ENCODE measurements at places on chromosomes 12 and 14. TPM values are rescaled to one million over a fixed set of nuclear protein-coding genes. Genes with fewer than 3 reads are reported as not detected.

- no peak overlapping the region for H3K27ac ChIP-seq
- H3K36me3 ChIP-seq: no peaks in the 10 kb centered on the region
- no peak overlapping the region for H3K4me3 ChIP-seq
- DNase-seq: no peak
- H3K27me3 ChIP-seq: no peaks in the 10 kb centered on the region
- H3K4me1 ChIP-seq: peaks cover 7% of the 10 kb centered on the region
These were observed 3.6 kb upstream of the STXBP6 start for GRCh38 chr14:25053585-25053984.

DNA sequence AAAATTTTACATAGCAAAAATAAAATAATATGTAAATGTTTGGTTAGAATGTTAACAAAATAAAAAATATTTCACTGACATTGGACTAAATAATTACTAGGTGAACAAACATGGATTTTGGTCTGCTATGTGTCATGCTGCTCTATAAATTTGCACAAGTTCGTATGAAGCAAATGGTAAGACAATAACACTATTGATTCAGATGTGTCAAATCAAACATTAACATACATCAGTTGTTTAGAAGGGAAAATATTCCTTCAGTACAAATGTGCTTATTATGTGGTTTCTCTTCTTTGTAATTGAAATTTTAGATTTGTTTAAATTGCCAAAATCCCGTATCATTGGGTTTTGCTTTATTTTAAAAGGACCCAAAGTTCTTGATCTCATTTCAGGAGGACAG is 46.9 kb downstream of the PAWR start:
- H3K4me1 ChIP-seq: no peaks in the 10 kb centered on the region
- no peaks in the 10 kb centered on the region for H3K36me3 ChIP-seq
- no peak overlapping the region for H3K4me3 ChIP-seq
- H3K27me3 ChIP-seq: no peaks in the 10 kb centered on the region
- DNase-seq: no peak

DNA sequence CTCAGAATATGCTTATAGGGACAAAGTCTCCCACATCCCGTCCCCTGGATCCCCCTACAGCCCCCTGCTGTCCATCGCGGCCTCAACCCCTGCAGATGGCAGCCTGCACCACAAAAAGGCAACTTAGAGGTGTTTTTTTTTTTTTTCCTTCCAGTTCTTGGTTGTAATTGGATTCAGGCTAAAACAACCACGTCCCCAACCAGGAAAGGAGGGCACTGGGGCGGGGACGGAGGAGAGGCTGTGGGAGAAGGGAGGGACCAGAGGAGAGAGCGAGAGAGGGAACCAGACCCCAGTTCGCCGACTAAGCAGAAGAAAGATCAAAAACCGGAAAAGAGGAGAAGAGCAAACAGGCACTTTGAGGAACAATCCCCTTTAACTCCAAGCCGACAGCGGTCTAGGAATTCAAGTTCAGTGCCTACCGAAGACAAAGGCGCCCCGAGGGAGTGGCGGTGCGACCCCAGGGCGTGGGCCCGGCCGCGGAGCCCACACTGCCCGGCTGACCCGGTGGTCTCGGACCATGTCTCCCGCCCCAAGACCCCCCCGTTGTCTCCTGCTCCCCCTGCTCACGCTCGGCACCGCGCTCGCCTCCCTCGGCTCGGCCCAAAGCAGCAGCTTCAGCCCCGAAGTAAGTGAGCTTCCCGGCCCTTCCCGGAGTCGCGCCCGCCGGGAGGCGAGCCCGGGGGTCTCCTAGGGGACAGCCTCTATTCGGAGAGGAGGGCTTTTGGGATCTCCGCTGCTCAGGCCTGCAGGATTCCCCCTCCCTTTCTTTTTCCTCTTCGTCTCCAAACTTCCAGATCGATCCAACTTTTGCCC is at the start of gene MMP14:
Gene MMP14 (plus strand): TSS at position 285 of the 813 bp plus-strand sequence. CDS start 233 bp downstream, at position 518.
- H3K4me3 ChIP-seq: peak within 1 kb of the TSS; percentile 86
- peaks cover 17% of the 10 kb centered on the region for H3K36me3 ChIP-seq
- no peaks in the 10 kb centered on the region for H3K4me1 ChIP-seq
- H3K27me3 ChIP-seq: no peaks in the 10 kb centered on the region

GRCh38 chr14:22305607-22306006 is 283.4 kb downstream of the DAD1 start:
- H3K36me3 ChIP-seq: no peaks in the 10 kb centered on the region
- H3K27ac ChIP-seq: no peak overlapping the region
- H3K27me3 ChIP-seq: no peaks in the 10 kb centered on the region
- no peak overlapping the region for H3K4me3 ChIP-seq
- no peak for DNase-seq

- no peak overlapping the region for H3K27ac ChIP-seq
- H3K4me3 ChIP-seq: no peak overlapping the region
These were observed 499.8 kb downstream of the C12orf50 start for GRCh38 chr12:87529413-87529812.

DNA sequence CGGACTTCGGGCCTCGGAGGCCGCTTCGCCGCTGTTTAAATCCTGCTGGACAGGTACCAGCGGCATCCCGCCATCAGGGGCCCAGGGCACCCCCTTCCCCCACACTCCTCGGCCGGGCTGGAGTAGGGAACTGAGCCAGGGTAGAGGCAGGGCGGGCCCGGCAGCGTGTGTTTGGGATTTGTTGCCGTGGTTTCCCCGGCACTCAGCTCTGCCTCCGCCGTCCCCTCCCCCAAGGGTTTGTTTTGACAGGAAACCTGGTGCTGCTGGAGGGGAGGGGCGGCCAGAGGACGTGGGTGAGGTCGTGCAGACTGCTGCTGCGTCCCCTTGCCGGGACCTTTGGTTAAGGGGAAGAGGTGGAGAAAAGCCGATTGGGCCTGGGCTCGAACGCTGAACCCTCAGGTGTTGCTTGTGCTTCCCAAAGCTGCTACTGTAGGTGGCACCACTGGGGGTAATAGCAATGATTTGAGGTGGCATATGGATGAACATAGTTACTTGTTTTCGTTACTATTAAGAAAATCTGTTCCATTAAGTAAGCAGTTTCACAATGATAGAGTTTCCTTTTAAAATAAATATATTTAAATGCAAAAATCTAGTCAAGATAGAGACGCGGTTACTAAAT is 778 bp downstream of the TCP11L2 start:
- DNase-seq: peak; percentile 91
- peaks cover 8% of the 10 kb centered on the region for H3K4me1 ChIP-seq
- H3K4me3 ChIP-seq: peak overlapping the region; percentile 81

DNA sequence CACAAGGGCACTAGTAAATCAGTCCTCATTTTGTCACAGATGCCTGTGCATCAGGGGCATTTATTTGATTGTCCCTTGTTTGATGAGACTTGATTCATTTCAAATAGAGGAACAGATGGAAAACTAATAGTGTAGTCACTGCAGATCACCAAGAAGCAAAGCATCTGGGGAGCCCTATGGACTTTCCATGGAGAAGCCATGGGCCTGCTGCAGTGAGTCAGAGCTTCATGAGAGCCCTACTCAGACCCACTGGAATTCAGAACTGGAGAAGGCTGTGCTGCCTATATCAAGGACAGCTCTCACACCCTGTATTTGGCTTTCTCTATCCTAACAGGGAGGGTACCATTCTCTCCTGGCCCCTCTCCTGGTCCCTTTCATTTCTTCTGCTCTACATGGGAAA is 126.2 kb downstream of the GRIP1 start:
- no peak for DNase-seq
- H3K36me3 ChIP-seq: no peaks in the 10 kb centered on the region
- no peak overlapping the region for H3K4me3 ChIP-seq
- H3K27me3 ChIP-seq: no peaks in the 10 kb centered on the region
- H3K27ac ChIP-seq: no peak overlapping the region
- no peaks in the 10 kb centered on the region for H3K4me1 ChIP-seq

Gene HOXC13
- total RNA-seq: not detected

Gene TMTC1
- total RNA-seq: 25.6 TPM

Gene NRL
- 14.2 TPM for total RNA-seq
